ENCODE measurements at places on chromosomes 7 and 10.

- no peak for DNase-seq
These were observed 183.7 kb downstream of the HDAC9 start for GRCh38 chr7:18679261-18679660.

DNA sequence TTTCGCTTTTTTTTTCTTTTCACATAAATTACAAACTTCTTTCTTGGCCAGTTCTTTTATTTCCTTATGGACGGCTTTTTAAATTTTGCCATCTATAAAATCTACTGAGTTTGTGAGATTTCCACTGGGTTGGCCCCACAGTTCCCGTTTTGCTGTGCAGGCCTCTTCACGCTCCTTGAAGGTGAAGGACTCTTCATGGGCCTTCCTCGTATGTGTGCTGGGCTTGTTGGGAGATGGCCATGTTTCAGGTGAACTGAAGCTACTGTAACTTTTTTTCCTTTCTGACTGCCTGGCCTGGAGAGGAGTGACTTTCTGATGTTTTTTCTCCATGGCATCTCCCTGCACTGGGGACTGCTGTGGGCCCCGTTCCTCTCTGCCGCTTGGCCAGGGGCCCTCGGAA, 262.4 kb downstream of the COBL start:
- no peak for DNase-seq

GRCh38 chr10:4079803-4080202, 294.8 kb upstream of the KLF6 start:
- DNase-seq: no peak

- DNase-seq: peak; percentile 82
These were observed 55.2 kb upstream of the RAB18 start for GRCh38 chr10:27448921-27449320.

- no peak for DNase-seq
These were observed 75.5 kb downstream of the LRMDA start for GRCh38 chr10:75506930-75507329.

Measured in HT1080 (cell line).